ENCODE measurements at places on chromosomes 16 and 17.

DNA sequence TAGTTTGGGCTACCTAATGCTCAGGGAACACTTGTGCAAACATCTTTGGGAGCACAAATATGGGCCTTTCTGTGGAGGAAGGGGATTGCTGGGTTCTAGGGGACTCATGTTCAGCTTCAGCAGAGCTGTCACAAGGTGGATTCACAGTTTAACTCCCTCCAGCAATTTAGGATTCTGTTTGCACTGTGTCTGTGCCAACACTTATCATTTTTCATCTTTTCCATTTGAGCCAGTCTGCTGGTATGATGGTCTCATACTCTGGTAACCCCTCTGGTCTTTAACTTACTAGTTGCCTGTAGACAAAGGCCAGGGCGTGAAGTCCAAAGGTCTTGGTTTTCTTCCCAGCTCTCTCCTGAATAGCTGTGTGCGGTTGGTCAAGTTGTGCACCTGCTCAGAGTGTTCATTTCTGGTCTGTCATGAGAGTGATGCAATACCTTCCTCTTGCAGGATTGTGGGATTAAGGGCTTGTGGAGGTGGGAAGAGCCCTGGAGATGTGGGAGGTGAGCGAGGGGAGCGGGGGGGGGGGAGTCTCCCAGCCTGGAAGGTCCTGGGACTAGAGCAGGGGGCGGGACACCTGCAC, 152.6 kb downstream of the CMIP start:
- no peak for DNase-seq

- no peak for DNase-seq
These were observed 12.7 kb downstream of the JUP start for GRCh38 chr17:41773731-41774193.

- DNase-seq = no peak
These were observed 4.3 kb downstream of the C16orf74 start for GRCh38 chr16:85746460-85747215.

DNA sequence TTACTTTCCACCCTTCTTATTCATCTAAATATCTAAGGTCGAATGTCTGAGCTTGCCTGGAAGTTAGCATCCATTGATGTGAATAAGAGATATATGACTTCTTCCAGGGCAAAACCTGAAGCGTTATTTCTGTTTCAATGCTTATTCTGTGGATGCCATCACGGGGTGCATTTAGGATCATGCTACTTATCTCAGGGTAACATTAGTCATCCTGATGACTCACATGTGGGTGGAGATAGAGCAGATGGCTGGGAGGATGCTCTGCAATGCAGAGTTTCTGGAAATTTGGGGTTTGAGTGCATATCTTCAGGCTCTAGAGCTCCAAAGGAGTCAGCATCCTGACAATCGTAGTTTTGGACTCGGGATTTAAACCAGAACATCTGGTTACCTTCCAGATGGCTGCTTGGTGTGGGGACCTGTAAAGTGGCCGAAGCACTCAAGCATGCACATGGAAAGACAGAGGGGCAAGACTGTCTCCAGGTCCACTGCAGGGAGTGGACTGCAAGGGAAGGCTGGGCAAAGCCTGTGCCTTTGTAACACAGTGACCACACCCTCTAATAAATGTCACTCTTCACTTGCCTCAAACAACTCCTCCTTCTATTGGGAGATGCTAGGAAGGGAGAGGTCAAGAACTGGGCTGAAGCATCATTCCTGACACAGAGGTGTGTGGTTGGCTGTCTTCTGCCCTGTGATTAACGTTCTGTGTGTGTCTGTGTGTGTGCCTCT, 175.2 kb upstream of the SALL1 start:
- DNase-seq = no peak

DNA sequence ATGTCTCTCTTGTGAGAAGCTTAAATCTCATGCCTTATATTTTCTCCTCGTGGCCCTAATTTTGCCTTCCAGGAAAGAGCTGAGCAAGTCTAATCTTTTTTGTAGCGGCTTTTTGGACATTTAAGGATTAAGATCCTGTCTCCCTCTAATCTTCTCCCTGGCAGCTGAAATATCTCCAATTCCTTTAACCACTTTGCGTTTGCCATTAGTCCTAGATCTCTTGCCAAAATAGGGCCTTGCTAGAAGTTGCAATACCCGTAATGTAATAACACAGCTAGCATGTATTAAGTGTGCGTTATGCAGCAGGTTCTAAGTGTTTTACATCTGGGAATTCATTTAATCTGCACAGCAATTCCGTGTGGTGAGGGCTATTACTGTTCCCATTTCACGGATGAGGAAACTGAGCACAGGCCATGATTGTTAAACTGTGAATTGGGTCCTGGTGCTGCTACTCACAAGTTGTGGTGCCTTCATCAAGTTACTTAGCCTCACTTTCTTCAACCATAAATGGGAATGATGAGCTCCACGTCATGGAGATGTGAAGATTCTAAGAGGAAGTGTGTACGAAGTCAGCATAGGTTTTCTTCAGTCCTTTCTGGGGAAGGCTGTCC, 198.9 kb upstream of the ASIC2 start:
- no peak for DNase-seq

- DNase-seq = no peak
These were observed 33.3 kb upstream of the FOXF1 start for GRCh38 chr16:86476956-86477534.

DNA sequence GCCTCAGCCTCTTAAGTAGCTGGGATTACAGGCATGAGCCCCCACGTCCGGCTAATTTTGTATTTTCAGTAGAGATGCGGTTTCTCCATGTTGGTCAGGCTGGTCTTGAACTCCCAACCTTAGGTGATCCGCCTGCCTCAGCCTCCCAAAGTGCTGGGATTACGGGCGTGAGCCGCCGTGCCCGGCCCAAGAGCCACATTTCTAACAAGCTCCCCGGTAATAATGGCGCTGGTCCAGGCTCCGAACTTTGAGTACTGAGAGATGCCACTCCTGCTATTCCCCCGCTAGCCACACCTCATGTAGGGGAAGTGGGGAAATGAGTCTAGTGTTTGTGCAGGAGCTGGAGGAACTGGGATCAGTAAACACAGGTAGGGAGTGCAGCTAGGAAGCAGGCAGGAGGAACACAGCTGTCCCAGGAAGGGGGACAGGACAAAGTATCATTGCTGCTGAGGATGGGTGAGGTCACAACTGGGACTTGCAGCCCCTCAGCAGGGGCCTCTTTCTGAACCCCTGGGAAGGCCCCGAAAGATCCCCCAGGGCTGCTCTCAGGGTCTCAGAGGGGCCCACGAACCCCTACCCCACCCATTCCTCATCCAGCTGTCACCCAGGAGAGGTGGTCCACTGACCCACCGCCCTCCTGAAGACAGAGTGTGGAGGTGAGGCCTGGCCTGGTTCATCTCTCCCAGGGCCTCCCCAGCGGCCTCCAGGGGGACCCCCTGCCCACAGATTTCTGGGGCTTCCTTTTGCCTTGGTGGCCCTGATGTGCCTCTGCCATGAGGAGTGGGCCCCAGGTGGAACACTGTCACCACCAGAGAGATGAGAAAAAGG, 3.7 kb upstream of the KREMEN2 start:
- DNase-seq = no peak

GRCh38 chr17:38566666-38567031, 39.1 kb downstream of the SRCIN1 start:
- no peak for DNase-seq

DNA sequence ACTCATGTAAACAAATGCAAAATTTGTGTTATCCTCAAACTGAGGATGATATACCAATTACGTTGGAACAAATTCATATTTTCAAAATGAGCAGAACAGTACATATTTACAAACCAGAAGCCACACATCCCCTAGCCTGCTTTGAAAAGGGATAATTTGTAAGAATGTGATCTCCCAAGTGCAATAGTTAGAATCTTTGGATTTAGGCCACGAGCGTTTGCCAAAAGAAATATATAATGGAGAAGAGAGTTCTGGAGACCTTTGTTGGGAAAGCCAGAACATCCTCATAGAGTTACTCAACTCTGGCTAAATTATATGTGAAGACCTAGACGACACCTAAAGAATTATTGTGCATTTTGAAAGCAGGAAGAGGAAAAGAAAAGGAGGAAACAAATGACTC, 449.3 kb downstream of the KCNJ2 start:
- DNase-seq = no peak

DNA sequence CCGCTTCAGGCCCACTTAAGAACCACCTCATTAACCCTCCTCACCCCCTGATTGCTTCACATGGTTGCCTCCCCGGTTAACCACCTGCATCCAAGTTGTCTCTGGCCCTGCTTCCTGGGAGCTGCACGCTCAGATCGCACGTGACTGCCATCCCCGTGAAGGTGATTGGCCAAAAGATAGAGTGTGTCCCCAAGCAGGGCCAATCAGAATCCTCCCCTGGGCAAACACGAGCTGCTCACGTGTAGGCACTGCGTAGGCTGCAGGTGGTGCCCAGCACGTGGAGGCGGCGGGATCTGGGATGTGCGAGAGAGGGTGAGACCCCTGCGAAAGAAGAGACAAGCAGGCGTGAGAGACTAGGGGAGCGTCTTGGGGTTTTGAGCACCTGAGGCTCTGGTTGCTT, 111.8 kb upstream of the CRHR1 start:
- no peak for DNase-seq

DNA sequence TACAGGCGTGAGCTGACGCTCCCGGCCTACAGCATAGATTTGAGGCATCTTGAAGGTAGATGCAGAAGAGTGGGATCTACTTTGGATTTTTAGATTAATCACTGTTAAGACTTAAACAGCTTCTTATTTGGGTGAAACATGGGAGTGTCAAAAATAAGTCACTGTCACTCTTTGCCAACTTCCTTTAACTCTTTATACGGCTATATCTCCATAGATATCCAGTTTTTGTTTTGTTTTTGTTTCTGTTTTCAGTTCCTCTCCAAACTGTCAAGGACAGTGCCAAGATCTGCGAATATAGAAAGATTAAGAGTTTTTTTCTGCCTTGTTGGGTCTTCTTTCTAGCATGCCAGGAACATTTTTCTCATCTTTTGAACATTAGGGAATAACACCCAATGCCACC, 706.1 kb downstream of the WWOX start:
- no peak for DNase-seq

Measured in activated CD8-positive, alpha-beta memory T cell treated with anti-CD3 and anti-CD28 coated beads, Interleukin-2, amount 50 U/mL, for 48 hours (primary cell).